LHCN-M2 (cell line): ENCODE measurements at places on chromosomes 4 and X. TPM values are rescaled to one million over a fixed set of nuclear protein-coding genes. Genes with fewer than 3 reads are reported as not detected.
A peak's percentile ranks its signal among the peaks of the same experiment; 100 is the strongest.

DNA sequence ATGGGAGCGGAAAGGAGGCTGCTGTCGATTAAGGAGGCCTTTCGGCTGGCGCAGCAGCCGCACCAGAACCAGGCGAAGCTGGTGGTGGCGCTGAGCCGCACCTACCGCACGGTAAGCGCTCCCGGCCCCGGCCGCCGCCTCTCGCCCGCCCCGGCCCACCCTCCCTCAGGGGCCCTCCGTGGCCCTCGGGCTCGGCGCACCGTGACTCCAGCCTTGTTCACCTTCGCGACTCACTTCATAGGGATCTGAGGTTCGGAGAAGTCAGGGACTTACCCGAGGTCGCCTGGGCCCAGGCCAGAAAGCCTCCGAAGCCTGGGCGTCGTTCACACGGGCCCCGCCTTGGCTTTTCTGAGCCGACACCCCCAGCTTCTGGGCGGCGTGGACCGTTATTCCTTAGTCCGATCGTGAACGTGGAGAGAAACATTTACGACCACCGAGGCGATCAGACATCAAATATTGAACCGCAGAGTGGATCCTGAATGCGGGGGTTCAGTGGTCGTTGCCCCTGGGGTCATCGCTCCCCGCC lies 362 bp downstream of the NCAPG start:
- peak; percentile 27 for DNase-seq

DNA sequence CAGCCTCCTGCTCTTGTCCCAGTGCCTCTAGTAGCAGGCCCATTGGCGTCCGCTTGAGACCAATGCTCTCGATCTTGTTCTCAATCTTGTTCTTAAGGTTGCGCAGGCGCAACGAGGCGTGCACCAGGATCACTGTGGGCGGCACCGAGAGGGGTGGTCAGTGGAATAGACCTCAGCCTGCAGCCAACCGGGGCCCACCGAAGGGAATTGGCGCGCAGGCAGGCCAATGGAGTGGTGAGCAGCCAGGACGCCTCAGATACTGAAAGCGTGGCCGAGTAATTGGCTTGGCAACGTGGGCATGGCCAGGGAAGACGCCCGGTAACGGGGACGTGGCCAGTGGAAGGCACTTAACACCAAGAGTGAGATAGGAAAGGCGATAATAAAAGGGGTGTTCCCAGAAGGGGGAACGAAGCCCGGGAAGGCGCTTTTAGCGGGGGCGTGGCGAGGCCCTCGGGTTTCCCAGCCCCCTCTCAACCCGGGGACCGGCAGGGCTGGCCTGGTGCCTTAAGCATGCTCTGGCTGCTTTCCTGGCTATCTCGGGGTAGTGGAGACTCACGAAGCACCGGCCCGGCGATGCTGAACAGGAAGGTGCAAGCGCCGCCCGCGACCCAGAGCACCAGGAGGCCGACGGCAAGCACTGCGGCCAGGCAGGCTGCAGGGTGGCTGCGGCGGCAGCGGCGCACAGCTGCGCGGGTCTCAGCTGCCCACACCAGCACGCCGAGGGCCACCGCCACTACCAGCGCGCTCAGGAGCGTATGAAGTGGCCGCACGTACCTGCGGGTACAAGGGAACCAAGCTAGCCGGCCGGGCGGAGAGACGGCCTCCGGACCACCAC lies 1.7 kb downstream of the PRAF2 start:
- DNase-seq: no peak

DNA sequence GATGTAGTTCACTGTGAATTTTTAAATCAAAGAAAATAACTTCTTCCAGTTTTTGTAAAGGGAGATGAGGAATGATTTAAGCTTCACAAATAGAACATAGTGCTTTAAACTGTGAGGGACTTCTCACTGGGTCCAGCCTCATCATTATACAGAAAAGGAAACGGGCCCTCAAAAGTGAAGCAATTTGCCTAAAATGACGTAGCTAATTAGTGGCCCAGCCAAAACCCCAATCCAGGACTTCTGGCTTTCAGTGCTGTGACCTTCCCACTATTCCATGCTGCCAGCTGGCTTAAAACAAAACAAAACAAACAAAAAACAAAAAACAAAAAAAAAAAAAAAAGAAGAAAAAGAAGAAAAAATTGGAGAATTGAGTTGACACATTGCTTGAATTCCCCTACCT lies 45.0 kb upstream of the STOX2 start:
- DNase-seq: no peak

- DNase-seq: peak; percentile 64
Observed at GRCh38 chr4:151325111-151325948, at the start of gene SH3D19. TSS of gene SH3D19 (minus strand) at chr4:151325605. CDS start at chr4:151325352, 253 bp downstream.

- DNase-seq: no peak
Observed at GRCh38 chr4:67106861-67107460, 438.3 kb downstream of the CENPC start.

GRCh38 chr4:17794730-17795129 lies 13.3 kb upstream of the FAM184B start:
- DNase-seq: no peak

- DNase-seq: no peak
Observed at GRCh38 chr4:98482503-98482846, 175.9 kb downstream of the TSPAN5 start.

DNA sequence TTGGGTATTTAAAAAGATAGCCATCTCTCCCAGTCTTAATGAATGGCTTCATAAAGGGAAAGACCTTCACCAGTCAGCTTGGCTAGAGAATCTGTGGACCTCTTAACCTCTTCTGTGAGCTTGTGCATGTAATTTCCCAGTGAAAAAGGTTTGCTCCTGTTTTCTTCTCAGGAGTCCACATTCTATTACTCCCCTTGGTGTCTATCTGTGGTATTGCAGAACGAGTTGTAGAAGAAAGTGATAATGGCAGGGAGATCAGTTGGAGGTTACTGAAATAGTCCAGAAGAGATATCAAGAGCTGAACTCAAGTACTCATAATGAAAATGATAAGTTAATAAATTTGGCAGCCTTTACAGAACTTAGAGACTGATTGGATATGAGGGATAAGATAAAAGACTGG lies 16.5 kb upstream of the VAMP7 start:
- no peak for DNase-seq

DNA sequence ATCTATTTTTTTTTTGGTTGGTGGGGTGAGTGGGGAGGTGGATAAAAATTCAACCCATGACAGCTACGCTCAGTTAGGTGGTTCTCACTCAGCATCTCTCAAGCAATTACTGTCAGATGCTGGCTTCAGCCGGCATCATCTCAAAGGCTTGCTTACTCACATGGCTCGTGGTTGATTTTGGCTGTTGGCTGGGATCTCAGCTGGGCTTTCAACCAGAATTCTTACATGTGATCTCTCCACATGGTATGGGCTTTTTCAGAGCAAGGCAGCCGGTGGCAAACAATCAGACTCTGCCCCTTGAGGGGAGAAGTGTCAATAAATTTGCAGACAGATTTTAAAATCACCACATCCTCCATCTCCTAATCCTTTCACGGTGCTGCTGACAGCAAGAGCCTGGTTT lies 47.2 kb downstream of the SLC34A2 start:
- DNase-seq: peak; percentile 53

- DNase-seq: peak; percentile 63
Observed at GRCh38 chr4:120922381-120923206, at the start of gene PRDM5. TSS of gene PRDM5 (minus strand) at chr4:120922726. CDS start at chr4:120922608, 118 bp downstream.

DNA sequence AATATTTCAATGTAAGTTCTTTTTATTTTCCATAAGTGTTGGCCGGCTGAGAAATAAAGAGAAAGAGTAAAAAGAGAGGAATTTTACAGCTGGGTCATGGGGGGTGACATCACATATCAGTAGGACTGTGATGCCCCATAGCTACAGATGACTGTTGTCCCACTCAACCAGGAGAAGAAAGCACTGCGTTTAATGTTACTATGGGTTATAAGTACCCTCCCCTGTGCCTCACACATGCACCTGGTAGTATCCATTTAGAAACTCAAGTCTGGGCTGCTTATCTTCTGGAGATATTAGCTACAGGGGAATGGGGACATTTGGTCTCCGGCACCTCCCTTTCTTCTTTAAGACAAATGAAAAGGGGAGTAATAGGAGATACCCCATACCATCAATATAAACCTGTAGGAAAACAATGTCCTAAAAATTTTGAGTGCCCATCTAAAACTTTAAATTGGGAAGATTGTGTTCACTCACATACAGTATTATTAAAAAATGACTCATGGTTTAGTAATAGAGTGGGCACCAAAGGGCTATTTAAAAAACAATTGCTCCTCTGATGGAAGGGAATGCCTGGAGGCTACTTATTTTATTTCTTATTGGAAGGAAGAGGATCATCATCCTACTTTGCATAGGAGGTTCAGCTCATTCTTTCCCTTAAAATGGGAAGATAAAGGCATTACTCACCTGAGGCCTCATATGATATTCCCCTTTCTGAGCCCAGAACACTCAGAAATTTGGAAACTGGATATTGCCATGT lies 18.2 kb downstream of the UGT2B11 start:
- DNase-seq: peak; percentile 7

Gene GPC4
- total RNA-seq: 0.11 TPM in 1 of 2 replicates, not detected in the other

Gene TMPRSS11B
- total RNA-seq: not detected in 2 replicates

Gene GPR82
- total RNA-seq: not detected in 2 replicates

Gene PRSS12
- 6.6 and 8.2 TPM in 2 replicates for total RNA-seq
